Cortex of kidney (tissue), 1 donor: ENCODE measurements at places on chromosomes 5 and 9.
A peak's percentile ranks its signal among the peaks of the same experiment; 100 is the strongest.

DNA sequence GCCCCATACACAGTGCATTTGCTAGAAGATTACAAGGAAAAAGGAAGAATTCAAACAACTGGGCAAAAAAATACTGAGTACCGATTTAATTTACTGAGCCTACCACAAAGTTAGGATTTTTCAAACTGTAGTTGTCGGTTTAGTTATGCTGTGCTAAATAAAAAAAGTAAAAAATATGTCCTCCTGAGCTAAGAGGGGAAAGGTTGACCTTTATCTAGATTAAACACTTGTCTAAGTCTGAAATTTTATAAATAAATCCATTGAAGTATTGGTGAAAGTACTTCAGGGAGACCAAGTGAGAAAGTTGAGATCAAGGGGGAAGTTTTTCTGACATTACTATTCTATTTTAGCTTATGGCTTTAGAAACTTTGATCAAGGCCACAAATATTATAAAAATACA is 19.1 kb upstream of the DAB2 start:
- DNase-seq: no peak

DNA sequence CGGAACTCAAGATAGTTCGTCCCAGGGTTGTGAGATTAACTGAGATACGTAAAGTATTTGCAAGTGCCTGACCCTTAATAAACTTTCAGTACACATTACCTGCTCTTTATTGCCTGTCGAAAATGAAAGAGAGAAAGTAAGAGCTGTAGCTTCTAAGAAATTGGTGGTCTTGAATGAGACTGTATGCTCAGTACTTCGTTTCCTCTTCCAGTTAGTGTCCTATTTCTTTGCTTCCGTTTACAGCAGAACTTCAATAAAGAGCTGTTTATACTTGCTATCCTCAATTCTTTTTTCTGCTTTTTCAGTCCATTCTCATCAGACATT is 534 bp downstream of the SRFBP1 start:
- no peak for DNase-seq

DNA sequence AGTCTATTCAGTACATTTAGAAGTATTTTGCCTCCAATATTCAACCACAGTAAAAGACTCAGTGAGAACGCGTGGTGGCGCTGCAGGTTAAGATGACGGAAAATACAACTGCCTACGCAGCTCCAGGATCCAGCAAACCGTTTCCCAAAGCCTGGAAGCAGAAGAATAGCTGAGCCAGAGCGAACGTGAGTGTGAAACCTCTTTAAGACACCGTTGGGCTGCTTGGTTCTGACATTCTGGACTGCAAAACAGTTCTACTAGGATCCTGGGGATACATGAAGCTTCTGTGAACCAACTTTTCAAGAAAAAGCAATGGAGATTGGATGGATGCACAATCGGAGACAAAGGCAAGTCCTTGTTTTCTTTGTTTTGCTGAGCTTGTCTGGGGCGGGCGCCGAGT is at the start of gene PCDHB16:
PCDHB16 (plus strand) TSS at position 140 of the 400 bp plus-strand sequence; CDS start at position 313, 173 bp downstream.
- DNase-seq: no peak

- no peak for DNase-seq
Measured at GRCh38 chr9:1707291-1707690, 307.9 kb upstream of the SMARCA2 start.

- DNase-seq: no peak
Measured at GRCh38 chr9:14687042-14687719, 6.1 kb downstream of the ZDHHC21 start.

- DNase-seq: no peak
Measured at GRCh38 chr9:94909250-94909894, 182.9 kb downstream of the AOPEP start.

- no peak for DNase-seq
Measured at GRCh38 chr5:124021776-124022175, 509.8 kb downstream of the CSNK1G3 start.

DNA sequence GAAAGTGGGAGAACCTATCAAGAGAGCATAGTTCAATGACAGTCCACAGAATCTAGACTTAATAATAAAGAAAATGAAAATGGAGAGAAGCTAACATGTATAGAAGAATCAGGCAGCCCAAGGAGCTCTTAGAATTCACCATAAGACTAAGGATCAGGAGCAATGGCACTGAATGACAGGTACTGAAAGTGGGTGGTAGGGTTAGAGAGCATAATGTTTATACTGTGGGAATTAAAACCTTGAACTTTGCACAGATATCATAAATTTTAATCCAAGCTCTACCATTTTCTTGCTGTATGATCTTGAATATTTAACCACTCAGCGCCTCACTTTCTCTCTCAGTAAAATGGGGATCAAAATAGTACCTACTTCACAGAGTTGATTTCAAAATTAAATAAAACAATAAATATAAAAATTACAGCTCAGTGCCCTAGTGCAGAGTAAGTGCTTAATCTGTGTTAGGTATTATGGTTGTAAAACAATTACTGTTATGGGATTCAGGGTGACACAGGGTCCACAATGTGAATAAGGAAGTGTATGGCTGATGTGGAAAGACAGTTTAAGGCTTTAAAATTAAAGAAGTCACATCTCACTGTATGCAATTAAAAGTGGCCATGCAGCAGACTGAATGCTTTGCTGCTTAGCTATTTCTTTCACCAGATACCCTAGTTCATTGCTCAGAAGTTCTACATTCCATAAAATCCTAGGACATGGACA is 319.8 kb downstream of the HINT1 start:
- DNase-seq: no peak

DNA sequence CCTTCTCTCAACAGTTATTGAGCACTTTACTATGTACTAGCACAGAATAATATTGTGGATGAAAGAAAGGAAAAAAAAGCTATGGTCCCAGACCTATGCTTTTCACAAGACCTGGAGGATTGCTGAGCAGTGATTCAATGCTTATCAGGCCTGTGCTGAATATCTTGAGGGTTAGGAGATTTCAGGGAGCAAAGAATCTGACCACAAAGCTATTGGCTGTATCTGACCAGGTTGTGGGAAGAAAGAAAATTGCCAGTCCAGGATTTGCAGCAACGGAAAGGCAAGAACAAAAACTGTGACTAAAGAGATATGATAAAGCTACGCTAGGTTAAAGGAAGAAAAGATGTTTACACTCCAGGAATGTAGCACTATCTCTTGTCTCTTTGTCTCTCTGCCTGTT is 14.9 kb upstream of the MACIR start:
- no peak for DNase-seq

DNA sequence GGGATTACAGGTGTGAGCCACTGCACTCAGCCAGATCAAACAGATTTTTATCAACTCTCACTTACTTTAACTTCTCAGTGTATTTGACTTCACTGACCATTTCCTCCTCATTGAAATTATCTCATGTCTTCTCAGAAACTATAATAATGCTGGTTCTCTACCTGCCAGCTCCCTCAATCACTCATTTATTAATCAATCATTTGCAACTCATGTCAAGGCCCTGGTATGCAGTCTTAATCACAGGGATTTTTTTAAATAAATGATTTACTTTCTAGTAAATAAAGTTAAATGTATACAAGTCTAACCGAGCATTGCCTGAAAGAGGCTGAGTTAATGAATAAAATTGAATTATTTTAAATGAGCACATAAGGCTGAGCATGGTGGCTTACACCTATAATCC is 63.3 kb downstream of the PLPP1 start:
- no peak for DNase-seq

GRCh38 chr5:142012792-142013388 is at the start of gene GNPDA1:
GNPDA1 (minus strand) TSS chr5:142013027; CDS start chr5:142012035, 992 bp downstream.
- DNase-seq: peak; percentile 54

DNA sequence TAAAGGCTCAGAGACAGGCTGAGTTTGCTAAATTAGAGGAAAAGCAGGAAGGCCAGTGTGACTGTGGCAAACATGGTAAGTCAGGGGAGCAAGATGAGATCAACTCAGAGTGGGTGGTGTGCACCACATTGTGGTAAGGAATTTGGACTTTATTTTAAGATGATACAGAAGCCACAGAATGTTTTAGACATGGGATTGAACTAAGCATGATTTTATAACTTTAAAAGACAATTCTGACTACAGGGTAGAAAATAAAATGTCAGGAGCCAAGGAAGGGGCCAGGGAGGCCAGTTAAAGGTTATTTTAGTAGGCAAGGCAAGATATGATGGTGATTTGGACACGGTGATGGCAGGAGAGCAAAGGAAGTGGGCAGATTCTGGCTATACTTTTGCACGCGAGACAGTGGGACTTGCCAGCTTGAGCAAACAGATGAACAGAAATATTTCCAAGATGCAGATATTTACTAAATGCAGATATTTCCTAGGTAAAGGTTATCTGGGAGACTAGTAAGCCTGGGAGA is 53.9 kb downstream of the TSSK1B start:
- DNase-seq: no peak

- no peak for DNase-seq
Measured at GRCh38 chr5:160371294-160371693, 868 bp upstream of the C1QTNF2 start.

GRCh38 chr5:173950829-173951228 is 38.1 kb upstream of the C5orf47 start:
- DNase-seq: no peak

DNA sequence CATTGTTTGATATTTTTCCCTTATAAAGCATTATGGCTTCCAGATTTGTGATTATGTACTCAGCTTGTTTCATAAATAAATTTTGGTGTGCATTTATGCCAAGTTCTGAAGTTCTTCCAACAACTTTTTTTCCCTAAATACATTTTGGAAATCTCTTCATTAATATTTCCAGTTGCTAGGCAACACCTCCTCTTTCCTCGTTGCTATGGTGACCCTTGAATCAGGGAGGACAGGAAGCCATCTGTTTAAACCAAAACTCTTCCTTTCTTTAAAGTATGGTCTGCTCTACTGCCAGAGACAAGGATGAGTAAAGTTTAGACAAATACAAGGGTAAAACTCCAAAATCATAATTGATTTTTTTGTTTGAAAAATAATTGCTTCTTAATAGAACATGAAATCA is 779.3 kb downstream of the CDH9 start:
- DNase-seq: no peak

DNA sequence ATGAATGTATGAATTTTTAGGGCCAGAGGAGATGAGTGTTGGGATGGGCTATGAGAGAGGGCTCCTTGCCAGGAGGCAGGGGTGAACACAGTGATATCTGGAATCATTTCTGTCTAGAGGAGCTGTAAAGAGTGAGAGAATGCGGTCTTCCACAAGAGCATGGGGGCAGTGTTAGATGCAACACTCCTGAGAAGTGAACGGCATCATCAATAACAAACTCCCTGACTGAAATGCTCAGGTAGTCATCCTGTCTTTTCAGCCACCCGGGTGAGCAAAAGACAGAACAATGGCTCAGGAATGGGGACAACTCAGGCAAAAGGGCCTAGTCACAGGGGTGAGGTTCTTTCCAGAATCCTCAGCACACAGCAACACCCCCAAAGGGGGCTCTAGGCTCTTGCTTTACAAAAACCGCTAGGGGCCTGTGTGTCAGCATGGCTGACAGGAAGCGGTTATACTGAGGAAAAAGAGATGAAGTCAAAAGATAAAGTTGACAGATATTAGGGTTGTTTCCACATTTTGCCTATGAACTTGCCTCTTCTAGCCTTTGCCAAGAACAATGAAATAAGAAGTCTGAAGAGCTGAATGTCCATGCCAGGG is 104.6 kb upstream of the LRRTM2 start:
- DNase-seq: no peak

DNA sequence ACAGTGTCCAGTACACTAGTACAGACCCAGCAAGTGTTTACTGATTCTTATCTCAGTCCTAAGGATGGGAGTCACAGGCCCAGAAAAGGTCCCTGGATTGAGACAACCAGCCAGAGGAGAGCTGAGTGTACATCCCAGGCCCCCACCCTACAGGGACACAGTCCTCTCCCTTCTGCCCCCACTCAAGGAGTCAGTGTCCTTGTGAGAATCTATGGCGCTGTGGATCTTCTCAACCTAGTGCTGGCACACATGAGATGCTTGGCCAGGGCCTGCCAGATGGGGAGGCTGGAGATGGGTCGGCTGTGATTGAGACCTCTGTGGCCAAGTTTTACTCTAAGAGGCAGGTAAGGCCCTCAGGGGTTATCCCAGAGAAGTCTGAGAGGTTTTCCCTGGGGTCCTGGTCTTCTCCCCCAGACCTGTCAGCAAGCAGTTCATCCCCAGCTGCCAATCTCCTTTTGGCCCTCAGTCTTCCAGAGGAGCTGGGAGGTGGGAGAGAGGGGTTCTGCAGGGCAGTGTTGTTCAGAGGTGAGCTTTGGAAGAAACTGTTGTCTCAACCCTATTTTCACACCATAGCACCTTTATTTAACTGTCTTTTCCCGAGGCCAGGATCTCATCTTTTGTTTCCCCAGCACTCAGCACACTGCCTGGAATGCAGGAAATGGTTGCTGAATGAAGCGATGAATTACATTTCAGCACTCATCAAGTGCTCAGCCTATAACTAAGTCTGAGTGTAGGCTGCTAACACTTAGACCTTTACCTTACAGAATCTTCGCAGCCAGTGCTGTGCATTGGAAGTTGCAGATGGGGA is 3.2 kb upstream of the NSD1 start:
- DNase-seq: no peak

GRCh38 chr5:150052956-150053712 is 33.2 kb downstream of the CSF1R start:
- no peak for DNase-seq

- DNase-seq: no peak
Measured at GRCh38 chr9:68538200-68538599, 2.5 kb downstream of the TMEM252 start.

GRCh38 chr5:172747471-172747870 is 23.5 kb downstream of the DUSP1 start:
- DNase-seq: no peak

- DNase-seq: no peak
Measured at GRCh38 chr5:112156211-112156610, 262.9 kb downstream of the EPB41L4A start.

DNA sequence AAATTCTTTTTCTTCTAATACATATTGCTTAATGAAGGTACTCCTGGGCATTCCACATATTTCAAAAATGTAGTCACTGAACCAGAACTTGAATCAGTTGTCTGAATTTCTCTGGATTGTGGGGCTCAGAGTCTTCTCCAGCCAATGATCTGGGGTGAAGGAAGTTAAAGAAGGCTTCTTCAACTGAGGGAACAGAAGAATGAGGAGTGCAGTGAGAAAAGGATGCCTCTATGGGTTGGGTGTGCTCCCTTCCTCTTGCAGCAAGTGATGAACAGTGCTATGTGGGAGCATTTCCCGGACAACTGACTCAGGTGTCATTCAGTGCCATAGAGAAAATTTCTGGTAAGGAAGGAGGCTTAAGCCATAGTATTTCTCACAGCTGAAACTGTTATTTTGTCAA is 7.9 kb downstream of the LNPEP start:
- DNase-seq: no peak

- no peak for DNase-seq
Measured at GRCh38 chr5:28275931-28276330, 1237.5 kb upstream of the CDH9 start.
